ENCODE measurements at places on chromosomes 11 and 22.

DNA sequence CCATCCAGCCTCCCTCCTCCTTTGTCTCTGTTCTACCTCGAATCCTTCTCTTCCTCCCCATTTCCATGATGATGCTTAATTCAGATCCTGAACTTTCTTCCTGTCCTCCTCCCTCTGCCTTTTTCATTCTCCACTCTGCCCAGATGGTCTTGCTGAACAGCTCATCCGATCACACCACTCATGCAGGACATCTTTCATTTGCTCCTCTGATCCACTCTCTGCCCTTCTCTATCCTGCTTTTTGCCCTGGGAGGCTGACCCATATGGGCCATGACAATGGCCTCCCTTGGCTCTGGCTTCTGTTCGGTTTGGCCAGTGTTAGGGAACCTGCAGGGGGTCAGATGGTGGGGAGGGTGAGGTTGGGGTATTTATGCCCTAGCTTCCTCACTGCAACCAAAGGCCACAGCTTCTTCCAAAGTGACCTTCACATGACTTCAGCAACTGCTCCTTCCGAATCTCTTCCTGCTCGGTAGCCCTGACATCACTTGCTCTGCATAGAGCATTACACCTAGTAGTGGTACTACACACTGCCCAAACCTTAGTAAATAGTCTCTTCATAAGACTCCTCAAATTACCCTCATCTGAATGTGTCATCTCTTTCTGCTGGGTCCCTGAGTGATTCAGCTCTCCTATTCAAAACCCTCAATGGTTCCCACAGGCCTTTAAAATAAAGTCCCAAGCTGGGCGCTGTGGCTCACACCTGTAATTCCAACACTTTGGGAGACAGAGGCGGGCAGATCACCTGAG is 32.7 kb upstream of the MICAL2 start:
- DNase-seq = no peak

DNA sequence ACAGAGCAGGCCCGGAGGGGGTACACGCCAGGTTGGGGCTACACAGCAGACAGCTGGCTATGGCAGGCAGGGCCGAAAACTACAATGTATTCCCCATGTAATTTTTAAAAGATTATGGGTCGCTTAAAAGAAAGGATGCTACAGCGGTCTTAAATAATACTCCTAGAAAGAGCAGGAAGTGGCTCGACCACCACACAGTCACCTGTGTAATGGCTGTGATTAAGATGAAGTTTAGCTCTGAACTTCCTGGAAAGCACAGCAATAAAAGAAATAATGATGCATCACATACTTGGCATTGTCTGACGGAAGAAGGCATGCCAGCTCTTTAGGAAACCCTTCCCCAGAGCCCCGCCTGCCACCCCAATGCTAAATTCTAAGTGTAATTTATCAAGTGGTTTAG is 32.6 kb downstream of the WNT11 start:
- no peak for DNase-seq

DNA sequence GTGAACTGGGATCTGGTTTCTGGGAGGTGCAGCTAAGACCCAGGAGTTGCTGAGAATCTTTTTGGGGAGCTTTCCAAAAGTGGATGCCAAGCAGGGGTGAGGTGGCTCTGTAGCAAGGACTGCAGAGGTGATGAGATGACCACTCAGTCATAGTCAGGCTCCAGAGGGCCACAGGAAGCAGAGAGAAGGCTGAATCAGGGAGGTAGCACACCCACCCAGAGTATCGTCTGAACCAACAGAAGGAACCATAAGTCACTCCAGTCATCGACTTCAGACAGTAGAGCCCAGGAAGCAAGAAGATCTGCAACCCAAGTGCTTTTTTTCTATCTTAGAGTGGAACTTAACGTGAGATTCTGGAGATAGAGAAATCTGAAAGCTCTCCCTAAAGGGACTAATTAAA is 335.7 kb upstream of the MPPED2 start:
- no peak for DNase-seq

GRCh38 chr11:118076754-118077281 is at the start of gene TMPRSS4:
TSS of gene TMPRSS4 (plus strand) at chr11:118077078. CDS start at chr11:118077303, 225 bp downstream.
- DNase-seq = no peak

DNA sequence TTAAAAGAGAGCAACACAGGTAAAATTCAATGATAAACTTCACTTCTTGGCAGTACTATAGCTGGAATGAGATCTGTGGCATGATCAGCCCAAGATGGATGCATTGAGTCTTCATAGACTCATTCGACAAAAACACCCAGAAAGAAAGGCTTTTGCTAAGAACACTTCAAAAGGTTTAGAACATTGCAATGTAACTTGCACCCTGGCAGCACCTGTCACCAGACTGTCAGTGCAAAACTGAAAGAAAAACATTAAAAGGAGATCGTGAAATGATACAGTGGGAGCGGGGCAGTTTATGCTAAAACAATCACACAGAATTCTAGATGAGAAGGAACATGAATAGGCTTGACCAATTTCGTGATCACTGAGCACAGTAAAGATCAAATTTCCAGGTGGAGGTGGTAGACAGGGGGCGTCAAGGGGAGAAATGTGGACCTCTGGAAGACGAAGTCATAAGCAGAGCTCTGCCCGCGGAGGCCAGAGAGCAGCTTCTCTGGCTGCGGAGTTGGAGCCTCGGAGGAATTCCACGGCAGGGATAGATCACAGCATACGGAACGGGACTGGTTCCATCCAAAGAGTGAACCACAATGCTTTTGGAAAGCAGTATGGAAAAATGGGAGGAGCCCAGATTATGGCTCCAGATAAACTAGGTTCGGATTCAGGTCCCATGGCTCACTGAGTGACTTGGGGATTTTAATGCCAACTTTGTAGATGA is 11.9 kb downstream of the VSIG10L2 start:
- no peak for DNase-seq

- DNase-seq = peak; percentile 58
Measured at GRCh38 chr11:86608251-86608799, 64.1 kb downstream of the ME3 start.

DNA sequence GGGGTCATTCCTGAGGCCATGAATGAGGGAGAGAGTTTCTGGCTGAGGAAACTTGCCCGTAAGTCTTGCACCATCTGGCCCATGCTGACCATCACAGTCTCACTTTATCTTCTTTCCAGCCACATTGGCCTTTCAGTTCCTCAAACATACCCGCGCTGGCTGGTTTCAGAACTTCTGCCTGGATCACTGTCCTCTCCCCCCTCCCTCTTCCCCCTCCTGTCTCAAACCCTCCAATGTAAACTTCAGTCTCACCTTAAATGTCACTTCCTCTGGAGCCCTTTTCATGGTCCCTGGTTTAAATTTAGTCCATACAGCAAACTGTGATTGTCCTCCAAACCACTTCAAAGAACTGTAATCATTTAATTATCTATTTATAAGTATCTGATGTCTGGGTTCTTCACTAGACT is 3.7 kb upstream of the TMEM109 start:
- DNase-seq = no peak

DNA sequence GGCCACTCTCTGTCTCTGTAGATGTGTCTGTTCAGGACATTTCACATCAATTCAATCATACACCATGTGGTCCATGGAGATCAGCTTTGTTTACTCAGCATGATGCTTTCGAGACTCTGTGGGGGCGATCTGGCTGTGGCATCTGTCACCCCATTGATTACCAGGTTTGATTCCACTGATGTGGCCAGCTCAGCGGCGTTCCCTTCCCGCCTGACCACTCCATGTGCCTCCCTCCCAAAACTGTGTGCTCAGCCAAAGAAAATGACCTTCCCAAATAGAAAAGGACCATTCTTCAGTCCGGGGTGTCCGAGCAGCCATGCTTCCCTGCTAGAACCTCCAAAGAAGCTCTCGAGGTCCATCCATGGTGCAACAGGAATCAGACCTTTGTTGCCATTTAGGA is 89.1 kb downstream of the BRD1 start:
- DNase-seq = no peak

DNA sequence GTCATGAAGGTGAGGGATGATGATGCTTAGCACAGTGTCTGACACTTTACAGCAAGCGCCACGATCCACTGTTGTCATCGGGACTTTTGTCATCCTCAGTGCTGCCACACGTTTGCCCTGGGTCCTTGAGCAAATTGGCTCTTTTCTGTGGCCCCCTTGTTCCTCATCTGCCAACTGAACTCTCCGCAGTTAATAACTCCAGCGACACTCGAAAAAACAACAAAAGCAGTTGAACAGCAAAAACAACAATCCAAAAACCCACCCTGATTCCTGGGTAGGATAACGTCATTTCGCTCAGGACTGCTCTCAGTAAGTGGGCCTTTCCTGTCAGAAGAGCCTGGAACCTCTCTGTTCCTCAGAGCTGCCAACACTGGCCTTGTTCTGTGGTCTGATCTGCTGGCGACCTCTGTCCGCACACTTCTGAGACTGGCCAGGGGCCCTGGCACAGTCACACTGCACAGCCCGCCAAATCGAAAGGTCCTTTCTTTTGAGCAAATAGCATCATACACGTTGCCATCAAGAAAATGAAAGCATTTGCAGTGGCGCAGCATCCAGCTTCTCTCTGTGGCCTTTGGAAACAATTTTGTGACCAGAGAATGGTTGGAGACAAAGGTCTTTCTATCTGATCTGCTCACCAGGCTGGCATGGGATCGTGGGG is 79.9 kb upstream of the SYT13 start:
- DNase-seq = no peak

- DNase-seq = no peak
Measured at GRCh38 chr11:126578021-126578420, 222.5 kb downstream of the ST3GAL4 start.

- no peak for DNase-seq
Measured at GRCh38 chr11:105988197-105988596, 33.8 kb downstream of the MSANTD4 start.

- DNase-seq = no peak
Measured at GRCh38 chr11:61793083-61793828, 545 bp downstream of the FEN1 start.

- DNase-seq = no peak
Measured at GRCh38 chr11:10108915-10109680, 184.9 kb downstream of the SBF2 start.

- no peak for DNase-seq
Measured at GRCh38 chr11:48029681-48030290, 49.4 kb downstream of the PTPRJ start.

DNA sequence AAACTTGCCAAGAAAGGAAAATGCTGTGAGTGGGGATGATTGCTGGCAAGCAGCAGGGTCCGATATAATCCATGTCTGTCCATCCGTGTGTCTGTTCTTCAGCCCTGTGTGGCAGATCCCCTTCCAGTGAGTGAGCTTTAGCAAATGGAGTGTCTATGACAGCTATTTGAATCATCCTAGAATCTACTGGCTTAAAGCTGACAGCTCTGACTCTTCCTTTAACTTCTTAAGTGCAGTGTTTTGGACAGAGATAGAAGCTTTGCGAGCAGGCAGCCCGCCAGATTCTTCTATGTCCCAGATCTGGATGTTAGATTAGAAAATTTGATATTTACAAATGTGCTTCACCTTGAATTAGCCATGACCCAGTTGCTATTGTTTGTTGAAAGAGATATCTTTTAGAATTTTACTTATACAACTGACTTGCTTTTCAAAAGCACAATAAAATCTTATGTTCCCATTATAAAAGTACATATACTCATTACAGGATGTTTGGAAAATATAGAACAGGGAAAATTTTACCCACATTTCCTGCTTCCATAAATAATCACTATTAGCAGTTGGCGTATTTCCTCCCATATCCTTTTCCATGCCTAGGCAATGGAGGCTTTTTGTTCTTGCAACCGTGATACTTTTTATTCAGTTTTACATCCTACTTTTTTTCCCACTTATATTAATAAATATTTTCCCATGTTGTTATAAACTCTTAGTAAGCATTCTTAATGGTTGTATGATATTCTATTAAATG is 124.5 kb downstream of the COMMD9 start:
- DNase-seq = peak; percentile 25

DNA sequence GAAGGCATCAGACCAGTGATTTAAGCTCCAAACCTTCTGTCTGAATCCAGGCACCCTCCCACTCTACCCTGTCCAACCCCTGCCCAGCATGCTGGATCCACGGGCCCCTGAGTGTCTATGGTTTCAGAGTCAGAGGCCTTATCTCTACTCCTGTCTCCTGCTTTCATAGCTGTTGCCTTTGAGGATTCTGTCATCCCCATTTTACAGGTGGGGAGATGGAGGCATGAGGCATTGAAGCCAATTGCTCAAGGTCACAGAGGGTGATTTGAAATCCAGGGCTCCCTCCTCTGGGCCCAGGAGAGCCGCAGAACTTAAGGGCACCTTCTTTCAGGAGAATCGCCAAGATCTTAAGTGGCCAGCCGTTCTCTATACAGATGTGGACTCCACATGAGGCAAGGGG is 3.1 kb downstream of the KCNJ4 start:
- no peak for DNase-seq

DNA sequence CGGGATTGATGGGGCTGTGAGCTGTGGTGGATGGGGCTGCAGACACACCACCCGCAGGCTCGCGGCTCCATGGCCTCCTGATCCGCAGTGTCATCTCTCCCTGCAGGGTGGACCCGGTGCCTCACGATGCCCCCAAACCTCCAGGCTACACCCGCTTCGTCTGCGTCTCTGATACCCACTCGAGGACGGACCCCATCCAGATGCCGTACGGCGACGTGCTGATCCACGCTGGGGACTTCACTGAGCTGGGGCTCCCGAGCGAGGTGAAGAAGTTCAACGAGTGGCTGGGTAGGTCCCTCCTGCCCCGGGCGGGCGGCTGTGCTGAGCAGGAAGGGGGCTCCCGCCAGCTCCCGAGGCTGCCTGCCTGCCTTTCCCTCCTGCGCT is 23.1 kb downstream of the MPPED1 start:
- DNase-seq = no peak

GRCh38 chr11:3162410-3163240 is 2.5 kb downstream of the OSBPL5 start:
- DNase-seq = no peak

GRCh38 chr22:32236970-32237369 is 18.2 kb downstream of the SLC5A4 start:
- DNase-seq = no peak

- DNase-seq = no peak
Measured at GRCh38 chr11:77431813-77432212, 42.1 kb downstream of the PAK1 start.

- no peak for DNase-seq
Measured at GRCh38 chr22:47219789-47220188, 457.3 kb downstream of the TBC1D22A start.

DNA sequence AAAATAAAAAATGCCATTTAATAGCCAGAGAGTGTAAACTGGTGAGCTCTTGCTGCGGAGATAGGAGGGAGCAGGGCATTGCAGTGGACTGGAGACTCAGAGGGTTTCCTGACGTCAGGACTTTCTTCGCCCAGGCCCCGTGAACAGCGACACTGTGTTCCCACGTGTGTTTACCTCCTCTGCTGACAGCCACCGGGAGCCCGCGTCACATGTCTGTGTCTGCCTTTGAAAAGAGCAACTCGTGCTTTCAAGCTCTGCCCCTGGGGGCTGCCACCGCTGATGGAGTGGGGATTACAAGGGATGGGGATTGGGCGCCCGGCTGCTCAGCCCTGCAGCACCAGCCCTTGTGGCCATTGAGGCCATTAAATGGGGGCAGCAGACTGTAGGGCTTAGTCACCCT is 3.3 kb downstream of the TANGO2 start:
- DNase-seq = no peak

Measured in brain microvascular endothelial cell (primary cell).